CD14-positive monocyte (primary cell): ENCODE measurements at places on chromosomes 12 and 14. TPM values are rescaled to one million over a fixed set of nuclear protein-coding genes. Genes with fewer than 3 reads are reported as not detected.
A peak's percentile ranks its signal among the peaks of the same experiment; 100 is the strongest.

- peak overlapping the region; percentile 96 for H3K4me3 ChIP-seq
- H3K36me3 ChIP-seq = peaks cover 26% of the 10 kb centered on the region
- H3K27me3 ChIP-seq = no peaks in the 10 kb centered on the region
- DNase-seq = peak; percentile 65
Measured at GRCh38 chr14:92651758-92652406, 96.5 kb downstream of the LGMN start.

PIK3C2G gene
- polyA plus RNA-seq = not detected in 2 replicates

ATF7 gene
- 21.7 TPM for polyA plus RNA-seq

DNA sequence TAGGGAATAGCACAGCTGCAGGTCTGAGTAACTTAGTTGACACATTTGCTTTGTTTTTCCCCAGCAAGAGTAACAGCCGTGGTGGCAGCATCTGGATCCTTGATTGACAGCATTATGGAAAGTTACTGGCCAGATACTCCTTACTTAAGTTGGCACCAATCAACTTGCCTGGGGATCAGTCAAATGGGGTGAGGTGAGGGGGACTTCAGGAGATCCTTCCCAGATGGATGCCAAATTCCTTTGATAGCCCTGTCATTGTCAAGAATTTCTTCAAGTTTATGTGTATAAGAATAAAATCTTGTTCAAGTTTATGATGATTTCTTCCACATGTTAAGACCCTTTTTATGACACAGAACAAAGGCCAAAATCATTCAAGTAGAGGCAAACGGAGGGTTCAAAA, 618.4 kb downstream of the SLC6A15 start:
- H3K4me3 ChIP-seq = no peak overlapping the region
- DNase-seq = no peak
- no peaks in the 10 kb centered on the region for H3K4me1 ChIP-seq
- no peak overlapping the region for H3K27ac ChIP-seq
- no peaks in the 10 kb centered on the region for H3K36me3 ChIP-seq

GRCh38 chr12:52559979-52560378, 7.0 kb upstream of the KRT71 start:
- no peak overlapping the region for H3K27ac ChIP-seq
- peaks cover 4% of the 10 kb centered on the region for H3K27me3 ChIP-seq
- no peaks in the 10 kb centered on the region for H3K4me1 ChIP-seq

GRCh38 chr12:3896801-3897351, 23.7 kb upstream of the PARP11 start:
- peak overlapping the region; percentile 89 for H3K27ac ChIP-seq
- no peak overlapping the region for H3K4me3 ChIP-seq
- no peaks in the 10 kb centered on the region for H3K36me3 ChIP-seq
- no peaks in the 10 kb centered on the region for H3K27me3 ChIP-seq
- peak; percentile 82 for DNase-seq

PEX5 gene
- 4.3 TPM for polyA plus RNA-seq

GRCh38 chr12:124713436-124714082, 146.1 kb upstream of the NCOR2 start:
- peak overlapping the region; percentile 95 for H3K27ac ChIP-seq
- no peaks in the 10 kb centered on the region for H3K36me3 ChIP-seq
- H3K27me3 ChIP-seq = no peaks in the 10 kb centered on the region
- H3K4me1 ChIP-seq = peaks cover 69% of the 10 kb centered on the region
- peak overlapping the region; percentile 41 for H3K4me3 ChIP-seq

- H3K27me3 ChIP-seq = no peaks in the 10 kb centered on the region
- peaks cover 23% of the 10 kb centered on the region for H3K4me1 ChIP-seq
- DNase-seq = peak; percentile 60
- H3K27ac ChIP-seq = no peak overlapping the region
Measured at GRCh38 chr12:18683327-18684013, 54.3 kb downstream of the PLCZ1 start.

FBXW8 gene
- polyA plus RNA-seq = 4.6 and 5.2 TPM in 2 replicates

DNA sequence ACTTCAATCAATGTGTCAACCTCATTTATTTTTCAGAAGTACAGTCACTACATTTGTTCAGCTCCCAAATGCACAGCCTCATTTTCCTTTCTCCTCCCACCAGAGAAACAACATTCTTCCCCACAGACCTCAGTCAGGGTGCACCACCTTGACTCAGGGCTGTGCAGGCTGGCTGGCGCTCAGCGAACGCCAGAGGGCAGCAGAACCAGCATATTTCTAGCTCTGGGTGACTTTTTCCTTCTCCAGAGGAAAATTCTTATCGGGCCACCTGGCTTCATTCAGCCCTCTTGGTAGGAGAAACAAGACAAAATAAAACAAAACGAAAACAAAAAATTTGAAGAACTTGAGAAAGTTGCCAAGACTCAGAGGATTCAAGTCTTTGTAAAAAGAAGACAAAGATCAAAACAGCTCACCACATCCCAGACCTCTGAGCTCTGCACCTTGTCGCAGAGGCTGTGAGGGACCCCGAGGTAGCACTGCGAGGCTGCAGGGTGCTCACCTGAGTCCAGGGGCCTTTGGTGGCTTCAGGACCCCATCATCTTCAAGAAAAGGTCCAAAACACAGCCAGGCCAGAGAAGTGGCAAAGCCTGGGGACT, 33.7 kb downstream of the PAH start:
- H3K4me1 ChIP-seq = no peaks in the 10 kb centered on the region
- no peak overlapping the region for H3K4me3 ChIP-seq
- no peak overlapping the region for H3K27ac ChIP-seq
- no peaks in the 10 kb centered on the region for H3K36me3 ChIP-seq
- H3K27me3 ChIP-seq = no peaks in the 10 kb centered on the region

DNA sequence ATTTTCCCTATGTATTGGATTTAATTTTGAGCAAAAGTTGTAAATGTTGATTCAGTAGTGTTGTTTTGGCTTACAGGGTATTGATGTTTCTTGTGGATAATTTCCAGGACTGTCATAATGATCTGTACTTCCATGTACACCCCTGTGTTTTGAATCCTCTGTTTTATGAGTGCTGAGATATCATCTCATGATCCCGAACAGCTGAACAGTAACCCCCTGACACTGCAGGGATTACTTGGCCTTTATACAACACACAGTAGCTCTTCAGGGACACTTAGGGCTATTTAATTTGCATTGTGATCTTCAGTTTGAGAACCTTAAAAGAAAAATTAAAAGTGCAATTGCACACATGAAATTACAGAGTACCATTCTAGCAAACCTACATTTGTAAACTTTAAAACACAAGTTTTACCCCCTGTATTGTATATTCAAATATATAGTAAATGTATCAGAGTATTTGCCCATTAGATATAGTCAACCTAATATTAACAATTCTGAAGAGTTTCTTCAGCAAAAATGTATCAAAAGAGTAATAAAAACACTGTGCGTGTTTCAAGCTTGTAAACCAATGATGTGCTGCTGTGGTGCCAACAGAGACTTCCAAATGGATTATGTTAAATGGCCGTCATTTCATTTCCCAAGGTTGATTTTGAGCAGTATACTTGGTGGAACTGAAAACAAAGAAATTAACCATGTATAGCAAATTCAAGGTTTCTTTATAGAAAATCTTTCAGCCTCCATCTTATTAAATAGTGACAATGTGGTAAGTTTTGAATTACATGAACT, 27.9 kb upstream of the MYF6 start:
- no peak overlapping the region for H3K4me3 ChIP-seq
- no peak for DNase-seq
- H3K27ac ChIP-seq = no peak overlapping the region
- no peaks in the 10 kb centered on the region for H3K36me3 ChIP-seq
- H3K4me1 ChIP-seq = no peaks in the 10 kb centered on the region
